Neural crest cell (in vitro differentiated cells): ENCODE measurements at places on chromosomes 16 and 17. TPM values are rescaled to one million over a fixed set of nuclear protein-coding genes. Genes with fewer than 3 reads are reported as not detected.

CCDC200 gene
- total RNA-seq: not detected in 2 replicates

ADGRG3 gene
- total RNA-seq: not detected in 2 replicates

- DNase-seq: no peak
Measured at GRCh38 chr17:62572488-62572887, 55.0 kb upstream of the MRC2 start.

HSF4 gene
- total RNA-seq: 1.3 TPM in 1 of 2 replicates, not detected in the other

GRCh38 chr17:65772989-65773388, 211.5 kb upstream of the AXIN2 start:
- no peak for DNase-seq

CLCN7 gene
- total RNA-seq: 74.5 and 82.4 TPM in 2 replicates

- DNase-seq: no peak
Measured at GRCh38 chr16:27759967-27760788, 210.2 kb downstream of the KATNIP start.

RNF43 gene
- total RNA-seq: 2.0 and 3.2 TPM in 2 replicates

AOC3 gene
- total RNA-seq: 0.91 and 1.1 TPM in 2 replicates

DNA sequence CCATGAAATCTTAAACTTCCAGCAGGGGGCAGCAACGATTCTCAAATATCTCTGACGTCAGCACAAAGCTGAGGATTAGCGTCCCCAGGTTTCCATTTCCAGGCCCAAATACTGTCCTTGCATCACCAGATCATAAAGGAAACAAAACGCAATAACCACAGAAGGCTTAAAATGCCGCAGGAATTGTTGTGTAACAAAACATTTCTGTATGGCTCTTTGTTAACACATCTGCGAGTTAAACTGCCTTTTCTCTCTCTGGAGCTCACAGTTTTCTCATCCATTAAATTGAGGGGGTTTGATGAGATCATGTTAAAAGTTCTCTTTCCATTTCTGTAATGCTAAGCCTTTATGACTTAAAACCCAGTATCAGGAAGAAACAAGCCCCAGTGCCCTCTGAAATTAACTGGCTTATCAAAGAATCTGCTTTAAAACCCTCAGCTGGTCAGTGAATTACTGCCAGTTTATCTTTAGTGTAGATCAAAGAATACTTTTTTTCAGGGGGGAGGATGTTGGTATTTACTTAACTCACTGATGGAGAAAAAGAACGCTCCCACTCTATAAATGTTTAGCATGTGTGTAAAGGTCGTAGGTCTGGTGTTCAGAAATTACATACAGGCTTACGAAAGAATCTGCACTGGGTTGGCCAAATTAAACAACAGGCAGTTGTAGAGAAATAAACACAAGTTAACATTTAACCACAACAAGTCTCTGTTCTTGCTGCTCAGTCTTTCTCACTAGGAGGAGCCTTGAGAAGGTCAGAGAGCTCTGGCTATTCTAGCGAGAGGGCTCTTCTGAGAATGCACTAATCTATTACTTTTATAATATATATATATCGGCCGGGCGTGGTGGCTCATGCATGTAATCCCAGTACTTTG, 10.6 kb upstream of the TERF2 start:
- DNase-seq: peak; percentile 86

LGALS9 gene
- 0.84 and 2.1 TPM in 2 replicates for total RNA-seq

DNA sequence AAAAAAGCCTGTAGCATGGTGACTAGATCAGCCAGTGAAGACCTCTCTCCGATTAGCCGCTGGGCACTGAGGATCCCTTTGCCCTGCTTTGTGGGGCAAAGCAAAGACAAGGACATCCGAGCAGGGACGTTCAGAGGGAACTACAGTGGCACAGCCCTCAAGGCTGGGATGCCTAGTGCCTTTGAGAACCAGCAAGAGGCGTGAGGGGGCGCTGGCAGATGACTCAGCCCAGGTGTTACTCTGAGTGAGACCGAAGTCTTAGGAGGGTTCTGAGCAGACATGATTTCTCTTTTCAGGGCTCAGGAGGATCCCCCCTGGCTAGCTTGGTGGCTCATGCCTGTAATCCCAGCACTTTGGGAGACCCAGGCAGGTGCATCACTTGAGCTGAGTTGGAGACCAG, 178.6 kb downstream of the CPPED1 start:
- DNase-seq: no peak

DNA sequence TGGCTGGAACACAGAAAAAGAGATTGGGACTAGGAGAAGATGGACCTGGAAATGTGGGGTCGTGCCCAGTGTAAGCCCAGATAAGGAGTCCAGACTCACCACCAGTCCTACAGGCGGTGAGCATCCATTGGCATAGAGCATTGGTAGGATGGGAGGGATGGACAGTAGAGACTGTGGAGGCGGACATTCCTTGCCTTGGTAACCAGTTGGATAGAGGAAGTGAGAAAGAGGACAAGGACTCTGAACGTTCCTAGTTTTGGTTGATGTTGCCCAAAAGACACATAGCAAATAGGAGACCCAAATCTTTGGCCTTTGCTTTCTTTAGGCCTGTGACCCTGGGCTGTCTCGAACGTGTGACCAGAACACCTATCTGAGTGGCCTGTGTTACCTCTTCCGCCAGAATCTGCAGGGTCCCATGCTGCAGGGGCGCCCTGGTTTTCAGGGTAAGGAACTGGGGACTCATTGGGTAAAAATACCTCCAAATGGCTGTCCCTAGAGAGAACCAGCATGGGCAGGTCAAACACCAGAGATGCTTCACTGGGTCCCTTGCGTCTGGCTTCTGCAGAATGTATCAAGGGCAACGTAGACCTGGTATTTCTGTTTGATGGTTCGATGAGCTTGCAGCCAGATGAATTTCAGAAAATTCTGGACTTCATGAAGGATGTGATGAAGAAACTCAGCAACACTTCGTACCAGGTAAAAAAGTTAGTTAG, 6.4 kb downstream of the ITGAL start:
- no peak for DNase-seq

DNA sequence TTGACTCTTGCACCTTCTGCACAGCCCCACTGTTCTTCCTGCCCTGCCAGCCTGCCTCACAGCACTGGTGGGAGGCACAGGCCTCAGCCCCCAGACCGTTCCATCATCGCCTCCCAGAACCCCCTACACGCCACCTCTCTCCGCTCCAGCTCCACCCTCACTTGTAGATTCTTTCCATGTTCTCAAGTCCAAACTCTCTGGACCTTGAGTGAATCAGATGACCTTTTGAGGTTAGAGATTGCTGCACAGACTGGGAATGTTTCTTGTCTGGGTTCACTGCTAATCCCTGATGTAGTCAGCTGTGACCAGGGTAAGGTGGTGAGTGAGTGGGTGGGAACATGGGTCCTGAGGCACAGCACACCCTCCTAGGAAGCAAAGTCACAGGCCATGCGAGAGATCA, 272.4 kb downstream of the IRF8 start:
- DNase-seq: no peak

GRCh38 chr16:48156790-48157209, 1.0 kb upstream of the ABCC12 start:
- DNase-seq: peak; percentile 96

MYH2 gene
- 0.05 and 0.37 TPM in 2 replicates for total RNA-seq

- DNase-seq: no peak
Measured at GRCh38 chr17:47810200-47810821, 11.3 kb downstream of the OSBPL7 start.

- no peak for DNase-seq
Measured at GRCh38 chr17:28347261-28347891, 10.0 kb downstream of the POLDIP2 start.

- DNase-seq: no peak
Measured at GRCh38 chr17:77354670-77355455, 214.1 kb downstream of the SEC14L1 start.

DNA sequence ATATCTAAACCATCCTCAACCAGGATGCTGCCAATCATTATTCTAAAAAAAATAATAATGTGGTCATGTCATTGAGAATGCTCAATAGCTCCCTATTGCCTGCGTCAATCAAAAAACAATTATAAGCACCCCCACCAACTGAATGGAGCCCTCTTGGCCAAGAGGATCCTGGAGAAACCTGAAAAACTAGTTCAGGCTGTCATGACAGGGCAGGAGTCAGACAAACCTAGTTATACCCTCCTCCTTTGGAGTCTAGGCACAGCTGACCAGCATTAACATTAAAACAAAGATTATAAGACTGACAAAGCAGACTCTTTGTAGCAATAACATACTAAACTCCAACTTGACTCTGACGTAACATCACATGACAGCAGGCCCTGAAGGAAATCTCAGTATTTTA, 119.2 kb upstream of the CCL2 start:
- no peak for DNase-seq

DNA sequence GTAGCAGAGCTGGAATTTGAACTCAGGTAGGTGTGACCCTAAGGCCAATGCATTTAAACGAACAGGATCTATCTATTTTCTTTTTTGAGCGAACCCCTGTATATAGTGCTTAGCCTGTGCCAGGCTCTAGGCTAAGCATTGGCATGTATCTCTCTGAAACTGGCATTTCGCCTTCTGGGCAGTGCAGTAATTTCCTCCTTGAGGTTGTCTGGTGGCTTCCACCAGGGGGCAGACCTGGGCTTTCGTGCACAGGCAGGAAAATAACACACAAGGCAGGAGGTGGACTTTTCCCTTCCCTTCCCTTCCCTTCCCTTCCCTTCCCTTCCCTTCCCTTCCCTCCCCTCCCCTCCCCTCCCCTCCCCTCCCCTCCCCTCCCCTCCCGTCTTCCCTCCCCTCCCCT, 34.4 kb upstream of the PRKCB start:
- peak; percentile 70 for DNase-seq

DNA sequence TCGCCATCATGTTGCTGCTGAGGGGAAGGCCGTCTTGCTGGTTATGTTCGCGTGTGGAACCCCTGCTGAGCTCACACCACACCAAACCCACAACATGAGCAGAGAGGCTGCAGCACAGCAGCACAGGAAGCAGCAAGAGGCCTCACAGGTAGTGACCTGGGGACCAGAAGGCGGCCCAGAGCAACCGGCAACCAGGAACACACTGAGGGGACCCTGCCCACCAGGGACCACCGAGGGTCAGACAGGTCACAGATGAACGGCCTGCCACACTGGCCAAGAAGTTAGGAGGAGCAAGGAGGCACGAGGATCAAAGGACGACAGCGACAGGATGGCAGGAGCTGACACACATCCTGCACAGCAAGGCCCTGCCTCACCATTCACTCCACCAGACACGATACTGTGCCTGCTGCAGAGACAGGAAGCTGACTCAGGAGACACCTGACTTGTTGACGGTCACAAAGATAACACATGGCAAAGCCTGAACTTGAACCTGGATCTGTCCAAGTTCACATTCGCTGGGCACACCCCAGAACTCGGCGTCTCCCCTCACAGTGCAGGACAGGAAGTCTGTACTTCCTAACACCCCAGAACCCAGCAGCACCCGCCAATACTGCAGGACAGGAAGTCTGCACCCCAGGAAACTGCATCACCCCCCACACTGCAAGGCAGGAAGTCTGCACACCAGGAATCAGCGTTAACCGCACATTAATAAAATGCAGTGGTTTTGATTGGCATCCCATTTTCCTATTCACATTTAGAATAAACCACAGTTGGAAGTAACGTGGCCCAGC, 98.5 kb downstream of the ZNF778 start:
- DNase-seq: no peak

DNA sequence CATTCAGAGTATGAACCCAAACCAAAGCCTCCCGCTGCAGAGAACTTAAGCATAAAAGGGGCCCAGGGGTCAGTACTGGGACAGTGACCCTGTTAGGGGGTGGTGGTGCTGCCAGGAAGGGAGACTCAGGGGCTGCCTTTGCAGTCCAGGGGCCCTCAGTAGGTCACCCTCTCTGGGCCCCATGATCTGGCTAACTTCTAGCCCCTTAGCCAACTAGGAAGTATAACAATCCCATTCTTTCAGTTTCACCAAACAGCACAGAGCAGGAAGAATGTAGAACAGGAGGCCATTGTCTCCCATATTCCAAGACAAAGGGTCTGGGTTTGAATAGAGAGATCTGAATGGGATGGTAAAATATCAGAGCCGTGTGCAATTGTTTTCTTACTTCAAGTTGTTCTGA, 378.6 kb upstream of the C16orf82 start:
- DNase-seq: no peak

DNA sequence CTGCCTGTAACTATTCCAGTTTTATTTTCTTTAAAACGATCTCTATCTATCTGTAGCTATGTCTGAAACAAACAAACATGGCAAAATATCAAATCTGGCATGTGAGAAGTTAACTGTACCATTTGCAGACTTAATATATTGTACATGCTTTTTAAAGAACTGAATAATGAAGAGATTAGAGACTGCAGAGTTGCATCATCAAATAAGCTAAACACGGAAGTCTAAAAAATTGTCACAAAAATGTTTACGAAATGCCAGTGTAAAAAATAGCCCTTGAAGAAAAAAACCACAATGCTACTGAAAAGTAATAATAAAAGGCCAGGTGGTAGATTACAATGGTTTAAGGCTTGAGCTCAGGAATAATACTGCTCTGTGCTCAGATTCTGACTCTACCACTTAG, 43.1 kb downstream of the HS3ST3A1 start:
- no peak for DNase-seq

TMEM235 gene
- not detected in 2 replicates for total RNA-seq

DNA sequence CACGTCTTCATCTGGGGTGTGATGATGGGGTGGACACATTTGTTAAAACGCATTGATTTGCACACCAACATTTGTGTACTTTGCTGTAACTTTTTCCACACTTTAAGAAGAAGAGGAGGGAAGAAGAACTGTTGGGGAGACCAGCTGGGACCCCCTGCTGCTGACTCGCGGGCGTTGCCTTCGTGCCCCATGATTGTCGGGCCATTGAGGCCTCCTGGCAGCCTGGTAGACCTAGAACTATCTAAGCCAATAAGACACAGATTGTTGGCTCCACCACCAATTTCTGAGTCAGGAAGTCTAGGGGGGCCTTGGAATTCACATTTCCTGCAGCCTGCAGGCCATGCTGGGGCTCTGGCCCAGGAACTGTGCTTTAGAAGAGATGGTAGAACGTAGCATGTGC, 105.5 kb downstream of the TNFRSF13B start:
- no peak for DNase-seq

GRCh38 chr17:17872547-17873345, 36.0 kb upstream of the SREBF1 start:
- no peak for DNase-seq

DNA sequence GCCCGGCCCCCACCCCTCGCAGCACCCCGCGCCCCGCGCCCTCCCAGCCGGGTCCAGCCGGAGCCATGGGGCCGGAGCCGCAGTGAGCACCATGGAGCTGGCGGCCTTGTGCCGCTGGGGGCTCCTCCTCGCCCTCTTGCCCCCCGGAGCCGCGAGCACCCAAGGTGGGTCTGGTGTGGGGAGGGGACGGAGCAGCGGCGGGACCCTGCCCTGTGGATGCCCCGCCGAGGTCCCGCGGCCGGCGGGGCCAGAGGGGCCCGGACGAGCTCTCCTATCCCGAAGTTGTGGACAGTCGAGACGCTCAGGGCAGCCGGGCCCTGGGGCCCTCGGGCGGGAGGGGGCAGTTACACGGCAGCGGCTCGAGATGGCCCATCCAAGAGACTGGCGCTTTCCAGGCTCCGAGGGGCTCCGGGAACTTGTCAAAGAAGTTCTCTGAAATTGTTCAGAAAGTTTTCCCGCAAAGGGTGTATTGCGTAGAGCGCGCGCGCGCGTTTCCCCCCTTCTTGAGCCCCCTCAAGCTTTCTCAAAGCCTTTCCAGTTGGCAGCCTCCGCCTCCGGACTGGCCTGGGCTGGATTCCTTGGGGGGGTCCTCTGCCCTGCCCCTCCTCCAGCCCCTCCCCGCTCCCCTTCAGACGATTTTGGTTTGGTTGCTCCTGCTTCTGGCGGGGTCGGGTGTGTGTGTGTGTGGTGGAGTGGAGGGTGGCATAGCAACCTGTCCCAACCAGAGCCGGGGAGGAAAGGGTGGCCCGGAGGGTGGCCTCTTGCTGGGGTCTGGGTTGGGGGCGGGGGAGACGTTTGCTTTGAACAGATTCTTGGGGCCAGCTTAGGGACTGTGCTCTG, 504 bp downstream of the ERBB2 start:
- DNase-seq: peak; percentile 31

GRCh38 chr17:29138184-29138955, 41.8 kb downstream of the MYO18A start:
- no peak for DNase-seq
